ENCODE measurements at places on chromosomes 1 and 21. TPM values are rescaled to one million over a fixed set of nuclear protein-coding genes. Genes with fewer than 3 reads are reported as not detected.

Gene CYP2J2
- 1.5 TPM for total RNA-seq

Gene AKNAD1
- 5.0 TPM for total RNA-seq

Gene TEKT2
- not detected for total RNA-seq

Gene S100B
- total RNA-seq = not detected

Gene KHDRBS1
- total RNA-seq = 111 TPM

Gene LRRC71
- not detected for total RNA-seq

Gene PTGFR
- 3.1 TPM for total RNA-seq

Gene FLG2
- not detected for total RNA-seq

Gene IPP
- 6.3 TPM for total RNA-seq

Gene VWA1
- 0.23 TPM for total RNA-seq

Gene ANKRD65
- not detected for total RNA-seq

Gene FCAMR
- total RNA-seq = not detected

Gene PADI4
- total RNA-seq = 0.13 TPM

Gene HCN3
- total RNA-seq = 0.84 TPM

Gene MEAF6
- total RNA-seq = 65.4 TPM

Gene PGD
- total RNA-seq = 129 TPM

Gene RGS8
- total RNA-seq = 0.05 TPM

Gene CFHR3
- total RNA-seq = 0.20 TPM

Gene KIAA0040
- not detected for total RNA-seq

Gene BTBD8
- total RNA-seq = 0.63 TPM

Gene LCA5L
- 0.20 TPM for total RNA-seq

Gene AMY1C
- total RNA-seq = not detected

Gene C1QTNF12
- 0.40 TPM for total RNA-seq

Gene OR11L1
- total RNA-seq = not detected

Gene PYGO2
- 26.3 TPM for total RNA-seq

Gene SLAMF7
- total RNA-seq = 4.2 TPM

Gene A3GALT2
- total RNA-seq = not detected

Gene KCNK2
- total RNA-seq = 5.0 TPM

Gene SLAMF8
- not detected for total RNA-seq

Gene VWA5B1
- total RNA-seq = not detected

Gene KCNJ9
- total RNA-seq = not detected

Gene SLC2A5
- total RNA-seq = not detected

Gene TTLL7
- total RNA-seq = 4.0 TPM

Gene PRELP
- total RNA-seq = not detected

All from HT1080 (cell line).